Endothelial cell of umbilical vein (primary cell): ENCODE measurements at places on chromosomes 11 and 22.

GRCh38 chr11:6237761-6238302 is 1.1 kb upstream of the CNGA4 start:
- no peaks in the 10 kb centered on the region for H3K36me3 ChIP-seq
- H3K4me1 ChIP-seq = peaks cover 6% of the 10 kb centered on the region
- peaks cover 3% of the 10 kb centered on the region for H3K27me3 ChIP-seq
- no peak for DNase-seq

DNA sequence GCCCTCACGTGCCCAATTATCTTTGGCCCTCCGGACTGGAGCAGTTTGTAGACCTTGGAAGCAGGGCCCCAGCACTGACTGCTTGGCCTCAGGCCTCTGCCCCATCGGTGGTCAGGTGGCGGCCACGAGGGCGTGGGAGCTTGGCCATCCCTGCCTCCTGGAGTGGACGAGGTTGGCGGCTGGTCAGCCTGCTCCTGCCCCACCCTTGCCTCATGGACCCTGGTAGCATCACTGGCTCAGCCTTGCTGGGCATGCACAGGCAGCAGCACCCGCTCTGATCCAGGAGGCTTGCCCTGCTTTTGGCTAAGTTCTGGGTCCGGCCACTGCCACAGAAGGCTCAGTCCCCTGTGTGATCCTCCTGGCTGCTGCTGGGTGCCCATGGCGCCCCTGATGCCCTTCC is 4.1 kb downstream of the KRTAP5-3 start:
- no peaks in the 10 kb centered on the region for H3K4me1 ChIP-seq
- no peak overlapping the region for H3K4me3 ChIP-seq
- H3K27me3 ChIP-seq = peaks cover 2% of the 10 kb centered on the region
- H3K36me3 ChIP-seq = no peaks in the 10 kb centered on the region
- DNase-seq = no peak
- no peak overlapping the region for H3K27ac ChIP-seq

GRCh38 chr11:9839550-9839949 is 175.7 kb downstream of the SWAP70 start:
- DNase-seq = no peak
- no peak overlapping the region for H3K4me3 ChIP-seq
- H3K36me3 ChIP-seq = no peaks in the 10 kb centered on the region
- H3K27me3 ChIP-seq = no peaks in the 10 kb centered on the region
- no peaks in the 10 kb centered on the region for H3K4me1 ChIP-seq

- peaks cover 7% of the 10 kb centered on the region for H3K36me3 ChIP-seq
- no peak for DNase-seq
- no peak overlapping the region for H3K27ac ChIP-seq
- H3K27me3 ChIP-seq = no peaks in the 10 kb centered on the region
- H3K4me1 ChIP-seq = no peaks in the 10 kb centered on the region
Measured at GRCh38 chr22:50734343-50734771, 3.6 kb upstream of the ACR start.

DNA sequence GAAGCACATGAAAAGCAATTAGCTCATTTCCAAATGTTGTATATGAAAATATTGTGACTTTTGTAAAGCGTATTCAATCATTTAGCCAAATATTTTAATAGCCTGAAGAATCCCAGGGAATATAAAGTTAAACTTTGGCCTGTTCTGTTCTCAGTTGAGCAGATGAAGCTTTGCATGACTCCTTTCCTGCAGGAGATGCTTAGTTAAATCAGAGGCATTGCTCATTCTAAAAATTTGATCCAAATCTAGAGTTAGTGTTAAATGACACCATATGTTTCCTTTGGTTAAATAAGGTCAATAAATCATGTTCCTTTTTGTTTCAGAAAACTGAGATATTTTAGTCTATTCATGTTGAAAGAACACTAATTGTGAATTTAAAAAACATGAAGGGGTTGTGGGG is 51.2 kb upstream of the BIRC3 start:
- peaks cover 7% of the 10 kb centered on the region for H3K27me3 ChIP-seq
- peaks cover 6% of the 10 kb centered on the region for H3K4me1 ChIP-seq
- no peaks in the 10 kb centered on the region for H3K36me3 ChIP-seq
- no peak overlapping the region for H3K4me3 ChIP-seq
- DNase-seq = no peak

DNA sequence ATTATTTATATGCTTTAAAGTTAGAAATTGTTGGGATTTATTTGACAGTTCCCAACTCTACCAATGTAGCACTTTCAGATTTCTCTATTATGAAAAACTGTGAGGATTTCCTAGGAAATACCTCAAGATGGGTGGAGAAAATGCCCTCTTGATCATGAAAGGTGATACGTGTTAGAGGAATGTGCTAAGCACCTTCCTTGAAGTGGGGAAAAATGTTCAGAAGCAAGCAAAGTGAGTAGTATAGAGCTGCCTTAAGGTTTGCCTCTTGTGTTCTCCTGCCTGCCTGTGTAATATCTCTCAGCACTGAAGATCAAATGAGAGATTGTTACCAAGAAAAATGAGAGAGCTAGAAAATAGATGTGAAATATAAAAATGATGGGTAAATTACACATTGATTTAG is 58.2 kb downstream of the YAP1 start:
- peaks cover 22% of the 10 kb centered on the region for H3K4me1 ChIP-seq
- no peak overlapping the region for H3K4me3 ChIP-seq
- H3K27me3 ChIP-seq = no peaks in the 10 kb centered on the region
- peaks cover under 1% of the 10 kb centered on the region for H3K36me3 ChIP-seq
- H3K27ac ChIP-seq = no peak overlapping the region
- DNase-seq = no peak

GRCh38 chr22:41123151-41123550 is 30.8 kb downstream of the EP300 start:
- DNase-seq = peak; percentile 8
- no peak overlapping the region for H3K4me3 ChIP-seq
- peaks cover 3% of the 10 kb centered on the region for H3K4me1 ChIP-seq
- H3K27me3 ChIP-seq = no peaks in the 10 kb centered on the region

GRCh38 chr11:70556884-70557741 is 158.8 kb downstream of the CTTN start:
- H3K27me3 ChIP-seq = no peaks in the 10 kb centered on the region
- DNase-seq = no peak
- no peaks in the 10 kb centered on the region for H3K36me3 ChIP-seq
- H3K27ac ChIP-seq = no peak overlapping the region
- H3K4me3 ChIP-seq = no peak overlapping the region

- H3K4me1 ChIP-seq = peaks cover 32% of the 10 kb centered on the region
- peaks cover 34% of the 10 kb centered on the region for H3K36me3 ChIP-seq
- peak overlapping the region; percentile 45 for H3K27ac ChIP-seq
- peak overlapping the region; percentile 90 for H3K4me3 ChIP-seq
- H3K27me3 ChIP-seq = no peaks in the 10 kb centered on the region
Measured at GRCh38 chr11:65615950-65616574, 486 bp downstream of the PCNX3 start.

GRCh38 chr11:64251016-64251752 is at the start of gene PLCB3:
Gene PLCB3, plus strand, starts transcription at chr11:64251530. Its CDS starts 120 bp downstream, at chr11:64251650.
- peak; percentile 40 for DNase-seq
- H3K27me3 ChIP-seq = no peaks in the 10 kb centered on the region
- peak within 1 kb of the TSS; percentile 80 for H3K4me3 ChIP-seq

DNA sequence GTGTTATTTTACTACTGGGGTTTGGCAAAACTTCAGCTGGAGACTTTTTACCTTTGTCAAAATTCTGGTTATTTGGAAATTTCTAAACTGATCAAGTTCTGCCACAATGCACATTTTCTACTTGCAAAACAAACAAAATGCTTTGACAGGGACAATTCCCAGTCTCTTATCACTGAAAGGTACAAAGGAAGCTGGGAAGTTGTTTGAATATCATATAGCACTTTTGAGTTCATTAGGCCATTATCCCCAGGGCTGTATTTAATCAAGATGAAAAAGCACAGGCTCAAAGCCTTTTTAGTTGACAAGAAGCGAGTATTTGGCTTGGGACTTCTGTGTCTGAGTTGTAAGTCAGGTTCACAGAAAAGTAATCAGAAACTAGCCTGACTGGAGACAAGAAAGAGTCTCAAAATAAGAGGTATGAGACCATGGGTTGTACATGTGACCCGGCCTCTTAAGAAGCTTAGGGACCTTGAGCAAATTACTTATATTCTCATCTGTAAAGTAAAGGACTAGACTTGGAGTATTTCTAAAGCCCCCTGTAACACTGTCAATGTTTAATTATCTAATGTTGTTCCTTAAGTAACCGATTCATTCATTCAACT is 2.9 kb upstream of the HORMAD2 start:
- no peaks in the 10 kb centered on the region for H3K36me3 ChIP-seq
- H3K27me3 ChIP-seq = peaks cover 30% of the 10 kb centered on the region
- no peak overlapping the region for H3K27ac ChIP-seq
- no peak overlapping the region for H3K4me3 ChIP-seq
- no peaks in the 10 kb centered on the region for H3K4me1 ChIP-seq
- DNase-seq = no peak

DNA sequence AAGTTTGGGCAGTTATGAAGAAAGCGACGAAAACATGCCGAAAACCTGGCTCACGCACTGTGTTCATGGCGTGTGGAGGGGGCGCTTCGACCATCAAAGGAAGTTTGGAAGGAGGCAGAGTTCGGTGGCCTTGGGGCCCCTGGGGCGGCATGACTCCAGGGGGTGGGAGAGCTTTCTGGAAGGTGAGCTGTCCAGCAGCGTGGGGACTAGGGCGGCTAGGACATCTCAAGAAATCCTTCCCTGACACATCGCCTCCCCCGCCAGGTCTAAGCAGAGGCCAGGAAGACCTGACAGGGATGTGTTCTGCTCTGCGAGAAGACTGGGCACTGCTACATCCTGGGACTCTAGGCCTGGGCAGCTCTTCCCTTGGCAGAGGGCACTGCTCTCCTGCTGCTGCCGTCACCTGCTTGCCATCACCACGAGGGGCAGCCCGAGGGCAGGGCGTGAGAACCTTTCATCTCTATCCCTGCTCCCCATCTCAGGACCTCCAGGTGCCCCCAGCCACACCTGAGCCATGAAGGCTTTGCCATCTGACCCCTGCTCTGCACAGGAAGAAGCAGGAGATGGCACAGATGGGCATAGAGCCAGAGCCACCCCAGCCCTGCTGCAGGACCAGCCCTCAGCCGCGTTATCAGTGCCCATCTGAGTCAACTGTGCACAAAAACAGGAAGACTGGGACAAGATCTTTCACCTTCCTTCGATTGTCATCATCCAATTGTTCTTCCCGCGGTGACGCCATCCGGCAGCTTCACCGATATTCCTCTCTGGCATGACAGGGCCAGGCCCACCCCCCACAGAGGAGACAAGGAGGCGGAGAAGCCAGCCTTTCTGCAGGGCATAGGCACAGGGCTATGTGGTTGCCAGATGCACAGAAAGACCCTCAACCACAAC is 12.7 kb downstream of the LINC01488 start:
- peak overlapping the region; percentile 72 for H3K27ac ChIP-seq
- H3K27me3 ChIP-seq = no peaks in the 10 kb centered on the region
- H3K36me3 ChIP-seq = no peaks in the 10 kb centered on the region
- no peak overlapping the region for H3K4me3 ChIP-seq
- peaks cover 29% of the 10 kb centered on the region for H3K4me1 ChIP-seq

GRCh38 chr11:102576350-102576749 is 45.8 kb upstream of the MMP7 start:
- H3K36me3 ChIP-seq = no peaks in the 10 kb centered on the region
- DNase-seq = no peak
- no peak overlapping the region for H3K4me3 ChIP-seq

GRCh38 chr11:20672575-20672974 is 3.2 kb downstream of the NELL1 start:
- H3K27me3 ChIP-seq = peaks cover 45% of the 10 kb centered on the region
- peak; percentile 4 for DNase-seq
- H3K4me1 ChIP-seq = no peaks in the 10 kb centered on the region

DNA sequence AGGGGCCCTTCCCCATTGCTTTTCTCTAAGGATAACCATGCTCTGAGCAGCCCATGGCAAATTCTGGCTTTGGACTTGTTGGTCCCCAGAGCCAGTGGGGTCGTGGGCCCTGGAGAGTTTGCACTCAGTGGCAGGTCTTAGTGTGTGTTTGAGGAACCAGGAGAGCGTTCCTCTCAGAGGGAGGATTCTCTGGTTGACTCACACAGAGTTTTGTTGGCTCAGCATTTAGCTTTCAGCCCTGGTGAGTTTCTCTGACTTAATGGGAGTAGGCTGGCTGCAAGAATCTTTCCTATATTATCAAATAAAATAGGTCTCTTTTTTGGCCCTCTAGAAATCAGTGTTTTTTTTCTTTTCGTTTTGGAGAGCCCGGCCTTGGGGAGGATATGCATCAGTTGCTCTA is 20.9 kb downstream of the ST14 start:
- no peak for DNase-seq
- no peak overlapping the region for H3K4me3 ChIP-seq
- H3K27ac ChIP-seq = no peak overlapping the region
- H3K27me3 ChIP-seq = no peaks in the 10 kb centered on the region
- no peaks in the 10 kb centered on the region for H3K36me3 ChIP-seq
- H3K4me1 ChIP-seq = no peaks in the 10 kb centered on the region

DNA sequence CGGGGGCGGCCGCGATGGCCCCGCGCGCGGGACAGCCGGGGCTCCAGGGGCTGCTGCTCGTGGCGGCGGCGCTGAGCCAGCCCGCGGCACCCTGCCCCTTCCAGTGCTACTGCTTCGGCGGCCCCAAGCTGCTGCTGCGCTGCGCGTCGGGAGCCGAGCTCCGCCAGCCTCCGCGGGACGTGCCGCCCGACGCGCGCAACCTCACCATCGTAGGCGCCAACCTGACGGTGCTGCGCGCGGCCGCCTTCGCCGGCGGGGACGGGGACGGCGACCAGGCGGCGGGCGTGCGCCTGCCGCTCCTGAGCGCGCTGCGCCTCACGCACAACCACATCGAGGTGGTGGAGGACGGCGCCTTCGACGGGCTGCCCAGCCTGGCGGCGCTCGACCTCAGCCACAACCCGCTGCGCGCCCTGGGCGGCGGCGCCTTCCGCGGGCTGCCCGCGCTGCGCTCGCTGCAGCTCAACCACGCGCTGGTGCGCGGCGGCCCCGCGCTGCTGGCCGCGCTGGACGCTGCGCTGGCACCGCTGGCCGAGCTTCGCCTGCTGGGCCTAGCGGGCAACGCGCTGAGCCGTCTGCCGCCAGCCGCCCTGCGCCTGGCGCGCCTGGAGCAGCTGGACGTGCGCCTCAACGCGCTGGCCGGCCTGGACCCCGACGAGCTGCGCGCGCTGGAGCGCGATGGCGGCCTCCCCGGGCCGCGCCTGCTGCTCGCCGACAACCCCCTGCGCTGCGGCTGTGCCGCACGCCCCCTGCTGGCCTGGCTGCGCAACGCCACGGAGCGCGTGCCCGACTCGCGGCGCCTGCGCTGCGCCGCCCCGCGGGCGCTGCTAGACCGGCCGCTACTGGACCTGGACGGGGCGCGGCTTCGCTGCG is 697 bp downstream of the TPBGL start:
- H3K4me1 ChIP-seq = peaks cover 7% of the 10 kb centered on the region
- H3K4me3 ChIP-seq = no peak overlapping the region
- peak; percentile 85 for DNase-seq
- no peak overlapping the region for H3K27ac ChIP-seq
- H3K27me3 ChIP-seq = peaks cover 50% of the 10 kb centered on the region

GRCh38 chr22:26269572-26269971 is 100.3 kb downstream of the SEZ6L start:
- DNase-seq = no peak
- H3K27ac ChIP-seq = no peak overlapping the region
- no peaks in the 10 kb centered on the region for H3K36me3 ChIP-seq
